Stimulated activated CD4-positive, alpha-beta T cell treated with anti-CD3 and anti-CD28 coated beads, Interleukin-2, amount 100 ng/mL, for 24 hours (primary cell): ENCODE measurements at places on chromosomes 7 and 10.

DNA sequence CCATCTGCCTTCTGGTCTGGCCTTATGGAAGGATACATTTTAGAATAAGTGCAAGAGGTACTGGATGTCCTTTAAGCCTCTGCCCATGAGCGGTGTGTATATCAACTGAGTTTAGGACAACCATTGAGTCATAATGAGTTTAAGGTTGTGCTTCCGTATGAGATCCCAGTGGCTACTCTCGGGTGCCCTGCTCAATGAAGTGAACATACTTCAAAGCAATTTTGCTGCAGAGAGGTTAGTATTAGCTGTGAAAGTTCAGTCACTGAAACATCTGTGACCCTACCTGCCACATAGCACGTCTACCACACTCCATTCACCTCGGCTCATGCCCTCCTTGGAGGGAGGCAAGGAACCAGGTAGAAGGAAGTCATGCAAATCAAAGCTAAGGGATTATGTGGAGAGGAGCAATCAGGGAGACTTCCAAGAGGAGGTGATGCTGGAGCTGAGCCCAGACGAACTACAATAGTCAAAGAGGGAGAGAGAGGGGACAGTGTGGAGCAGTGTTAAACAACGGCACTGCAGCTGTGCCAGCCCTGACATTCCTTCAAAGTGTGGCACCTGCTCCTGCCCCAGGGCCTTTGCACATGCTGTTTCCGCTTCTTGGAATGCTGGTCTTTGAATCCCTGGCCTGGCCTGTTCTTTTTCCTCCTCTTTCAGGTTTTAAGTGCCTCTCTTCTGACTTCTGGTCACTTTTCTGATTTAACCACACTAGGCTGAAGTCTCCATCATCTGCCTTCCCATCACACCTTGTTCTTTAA, 25.4 kb downstream of the BTBD16 start:
- DNase-seq, result no peak

DNA sequence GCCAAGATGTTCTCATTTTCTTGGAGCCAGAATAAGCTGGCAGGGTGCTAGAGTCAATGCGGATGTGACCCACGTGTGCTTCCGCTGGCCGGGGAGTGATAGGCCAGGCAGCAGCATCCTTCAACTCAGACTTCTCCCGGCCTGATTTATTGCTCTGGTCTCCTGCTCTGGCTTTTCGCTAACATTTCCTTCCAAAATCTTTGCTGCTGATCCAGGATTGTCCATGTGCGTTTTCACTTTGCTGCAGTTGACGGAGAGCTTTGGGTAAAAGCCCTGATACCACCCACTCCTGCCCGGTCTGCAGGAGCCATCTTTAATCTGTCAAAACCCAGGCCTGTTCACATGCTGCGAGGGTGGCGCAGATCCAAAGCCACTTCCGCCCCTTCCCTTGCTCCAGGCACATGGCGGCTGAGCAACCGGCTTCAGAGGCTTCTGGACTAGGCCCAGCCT, 106.8 kb downstream of the CYP26A1 start:
- no peak for DNase-seq

DNA sequence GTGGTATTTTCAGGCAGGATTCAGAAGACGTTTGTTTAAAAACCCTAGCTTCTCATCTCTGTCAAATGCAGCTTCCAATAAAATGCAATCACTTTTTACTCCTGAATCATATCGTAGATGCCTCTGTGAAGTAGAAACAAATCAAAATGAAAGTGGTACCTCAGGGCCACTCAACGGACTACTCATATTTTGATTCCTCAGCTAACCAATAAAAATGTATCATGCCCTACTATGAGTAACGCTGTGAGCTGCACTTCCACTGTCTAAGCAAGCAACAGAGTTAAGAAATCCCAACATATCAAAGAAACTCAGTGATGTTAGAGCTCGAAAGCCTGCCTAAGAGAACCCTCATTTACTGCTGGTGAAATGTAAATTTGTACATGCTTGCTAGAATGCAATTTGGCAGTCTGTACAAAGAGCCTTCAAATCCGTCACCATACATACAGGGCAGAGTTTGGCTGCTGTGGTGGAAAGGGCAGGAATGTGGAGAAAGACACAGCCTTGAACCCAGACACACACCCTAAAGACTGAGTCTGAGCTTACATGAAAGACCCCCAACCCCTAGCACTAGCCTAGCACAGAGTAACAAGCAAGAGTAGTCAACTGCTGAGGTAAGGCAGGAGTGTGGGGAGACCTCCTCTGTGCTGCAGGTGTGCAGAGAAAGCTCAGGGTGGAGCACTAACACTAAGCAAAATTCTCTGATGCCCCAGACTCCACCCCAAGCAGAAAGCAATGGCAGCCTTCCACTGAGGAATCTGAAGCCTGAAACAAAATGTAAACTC, 151.5 kb downstream of the ANK3 start:
- no peak for DNase-seq

DNA sequence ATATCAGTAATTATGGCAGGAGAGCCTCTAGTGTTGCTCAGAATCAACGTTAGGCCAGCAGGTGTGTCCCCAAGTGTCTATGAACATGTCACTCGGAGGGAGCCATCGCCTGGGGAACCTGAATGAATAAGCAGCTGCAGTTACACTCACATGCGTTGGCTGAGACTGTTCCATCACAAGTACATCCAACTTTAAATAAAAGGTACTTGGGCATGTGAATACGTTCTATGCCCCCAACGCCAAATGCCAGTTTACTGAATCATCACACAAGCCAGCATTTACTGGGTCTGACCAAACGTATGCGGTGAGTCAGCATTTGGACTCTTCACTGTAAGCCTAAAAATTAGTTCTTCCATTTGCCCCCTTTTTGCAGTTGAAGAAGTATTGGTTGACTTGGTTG, 207.6 kb upstream of the PLXNA4 start:
- DNase-seq, result no peak

- DNase-seq, result no peak
These were observed 6.1 kb downstream of the KCTD7 start for GRCh38 chr7:66634816-66635215.

GRCh38 chr7:94810496-94810895, 96.9 kb upstream of the PPP1R9A start:
- DNase-seq, result no peak
